Activated naive CD4-positive, alpha-beta T cell treated with anti-CD3 and anti-CD28 coated beads, Interleukin-2, amount 50 U/mL, for 72 hours (primary cell): ENCODE measurements at places on chromosomes 2 and 18. TPM values are rescaled to one million over a fixed set of nuclear protein-coding genes. Genes with fewer than 3 reads are reported as not detected.

GRCh38 chr2:158618891-158619490, 162.2 kb downstream of the PKP4 start:
- DNase-seq = no peak

- no peak for DNase-seq
These were observed 935.0 kb downstream of the TRIB2 start for GRCh38 chr2:13651684-13652131.

DNA sequence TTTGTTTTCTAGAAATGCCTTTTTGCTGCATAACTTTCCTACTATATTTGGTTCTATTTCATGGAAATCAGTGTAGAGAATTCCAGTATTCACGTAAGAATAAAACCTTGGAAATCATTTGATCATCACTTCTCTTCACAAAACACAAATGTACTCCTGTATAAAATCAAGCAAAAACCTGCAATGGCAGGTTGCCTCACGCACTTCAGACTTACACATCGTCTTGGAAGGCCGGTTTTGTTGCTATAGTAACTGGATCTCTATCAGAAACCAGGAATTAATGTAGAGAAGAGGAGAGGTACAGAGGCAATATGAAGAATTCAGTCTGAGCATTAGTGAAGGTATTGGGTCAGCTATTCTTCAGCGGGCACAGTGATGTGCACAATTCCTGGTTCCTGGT, 370.7 kb upstream of the CYRIA start:
- DNase-seq = no peak

- DNase-seq = no peak
These were observed 62.3 kb upstream of the CCDC195 start for GRCh38 chr2:224778474-224778877.

- no peak for DNase-seq
These were observed 53.6 kb upstream of the SLC14A1 start for GRCh38 chr18:45670281-45670962.

GRCh38 chr2:196278491-196278911, 107.1 kb upstream of the STK17B start:
- peak; percentile 55 for DNase-seq

GRCh38 chr2:121052023-121052422, 233.0 kb downstream of the TFCP2L1 start:
- DNase-seq = no peak

GRCh38 chr2:172282944-172283343, 144.4 kb upstream of the ITGA6 start:
- DNase-seq = no peak

DNA sequence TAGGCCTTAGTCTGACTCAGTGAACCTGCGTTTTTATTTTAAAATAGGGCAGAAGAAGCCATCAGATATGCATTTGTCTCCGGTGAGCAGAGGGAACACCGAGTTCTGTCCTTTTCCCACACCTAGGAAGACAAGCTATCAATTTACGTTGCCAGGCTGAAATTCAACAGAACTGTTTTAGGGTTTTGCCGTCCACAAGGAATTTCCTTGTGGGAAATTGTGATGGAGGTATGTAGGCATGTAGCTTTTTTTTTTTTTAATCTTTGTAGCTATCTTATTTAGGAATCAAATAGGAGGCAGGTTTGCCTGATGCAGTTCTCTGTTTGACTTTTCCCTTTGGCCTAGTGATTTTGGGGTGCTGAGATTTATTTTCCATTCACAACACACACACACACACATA, 62.0 kb upstream of the ASAP2 start:
- DNase-seq = no peak

DNA sequence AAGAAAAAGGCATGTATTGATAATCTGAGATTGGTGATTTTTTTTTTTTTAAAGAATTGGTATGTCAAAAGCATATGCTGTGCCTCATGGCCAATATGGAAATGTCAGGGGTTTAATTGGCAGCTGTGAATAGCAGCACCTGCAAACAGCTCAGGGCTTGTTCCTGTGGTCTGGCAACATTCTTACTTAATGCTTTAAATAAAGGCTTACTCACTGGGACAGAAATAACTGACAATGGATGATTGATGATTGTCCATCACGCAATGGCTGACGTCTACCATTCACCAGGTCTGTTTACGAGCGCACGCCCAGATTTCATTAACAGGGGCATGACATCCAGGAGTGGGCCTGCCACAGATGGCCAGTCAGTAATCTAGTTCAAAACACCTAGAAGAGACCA, 66.7 kb downstream of the ETAA1 start:
- DNase-seq = no peak

The C2orf81 gene
- total RNA-seq = 2.1 TPM

The ANO7 gene
- 5.3 TPM for total RNA-seq

The FHOD3 gene
- total RNA-seq = not detected

The EMILIN1 gene
- 0.52 TPM for total RNA-seq

The DNAH7 gene
- not detected for total RNA-seq

The RNF152 gene
- total RNA-seq = 0.10 TPM
